ENCODE measurements at places on chromosomes 1 and 21.

GRCh38 chr1:117339866-117340700 is 27.2 kb upstream of the MAN1A2 start:
- DNase-seq: no peak
- H3K27ac ChIP-seq: no peak overlapping the region
- H3K4me3 ChIP-seq: no peak overlapping the region
- H3K4me1 ChIP-seq: no peaks in the 10 kb centered on the region

DNA sequence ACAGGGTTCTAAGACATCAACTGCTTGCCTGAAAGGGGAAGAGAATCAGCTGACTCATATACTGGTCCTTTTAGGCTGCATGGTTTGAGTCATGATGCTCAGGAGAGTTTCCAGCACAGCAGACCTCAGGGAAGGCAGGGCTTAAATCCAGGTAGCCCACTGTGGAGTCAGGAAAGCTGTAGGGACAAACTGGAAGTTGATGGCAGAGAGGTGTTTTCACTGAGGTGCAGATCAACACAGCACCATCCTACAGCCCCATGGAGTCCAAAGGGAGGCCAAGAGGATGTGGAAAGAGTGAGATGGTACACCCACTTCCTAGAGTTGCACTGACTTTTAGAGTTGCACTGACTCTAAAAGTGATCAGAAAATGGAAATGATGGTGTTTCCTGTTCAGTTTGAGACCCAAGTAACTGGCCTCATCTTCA is 252.4 kb upstream of the DUSP10 start:
- no peak for DNase-seq
- no peak overlapping the region for H3K4me3 ChIP-seq
- H3K4me1 ChIP-seq: no peaks in the 10 kb centered on the region
- no peak overlapping the region for H3K27ac ChIP-seq

GRCh38 chr1:89953131-89953626 is 41.7 kb upstream of the ZNF326 start:
- H3K36me3 ChIP-seq: no peaks in the 10 kb centered on the region
- DNase-seq: peak; percentile 52
- no peak overlapping the region for H3K27ac ChIP-seq
- no peak overlapping the region for H3K4me3 ChIP-seq
- H3K4me1 ChIP-seq: peaks cover 4% of the 10 kb centered on the region

- H3K4me1 ChIP-seq: no peaks in the 10 kb centered on the region
- no peak overlapping the region for H3K4me3 ChIP-seq
- H3K27ac ChIP-seq: no peak overlapping the region
- H3K36me3 ChIP-seq: no peaks in the 10 kb centered on the region
- DNase-seq: no peak
Measured at GRCh38 chr21:37166733-37167132, 93.7 kb downstream of the TTC3 start.

- no peaks in the 10 kb centered on the region for H3K36me3 ChIP-seq
- H3K4me3 ChIP-seq: no peak overlapping the region
- H3K27me3 ChIP-seq: no peaks in the 10 kb centered on the region
Measured at GRCh38 chr1:44684525-44684924, 10.0 kb downstream of the ARMH1 start.

GRCh38 chr1:243539636-243540035 is 283.8 kb downstream of the SDCCAG8 start:
- H3K4me3 ChIP-seq: no peak overlapping the region
- H3K27ac ChIP-seq: no peak overlapping the region
- H3K36me3 ChIP-seq: no peaks in the 10 kb centered on the region
- no peak for DNase-seq

DNA sequence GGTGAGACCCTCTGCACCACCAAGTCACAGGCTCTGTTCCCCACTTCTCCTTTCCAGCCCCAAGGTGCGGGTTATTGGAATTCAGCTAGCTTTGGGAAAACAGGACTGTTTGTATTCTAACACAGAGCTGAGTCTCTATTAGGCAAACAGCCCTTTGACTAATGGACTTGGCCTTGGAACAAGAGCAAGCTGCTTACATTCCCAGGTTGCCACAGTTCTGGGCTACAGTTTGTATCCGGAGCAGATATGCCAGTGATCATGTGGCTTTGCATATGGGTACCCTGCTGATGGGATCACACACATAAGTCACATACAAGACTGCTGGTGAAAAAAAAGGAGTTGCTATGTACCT is 110.5 kb upstream of the COA6 start:
- H3K4me3 ChIP-seq: no peak overlapping the region
- no peak for DNase-seq
- no peaks in the 10 kb centered on the region for H3K27me3 ChIP-seq
- H3K4me1 ChIP-seq: no peaks in the 10 kb centered on the region

- peaks cover 16% of the 10 kb centered on the region for H3K4me1 ChIP-seq
- H3K4me3 ChIP-seq: no peak overlapping the region
- no peak overlapping the region for H3K27ac ChIP-seq
- no peaks in the 10 kb centered on the region for H3K36me3 ChIP-seq
- H3K27me3 ChIP-seq: no peaks in the 10 kb centered on the region
- no peak for DNase-seq
Measured at GRCh38 chr1:24966724-24967346, 36.8 kb upstream of the RUNX3 start.

DNA sequence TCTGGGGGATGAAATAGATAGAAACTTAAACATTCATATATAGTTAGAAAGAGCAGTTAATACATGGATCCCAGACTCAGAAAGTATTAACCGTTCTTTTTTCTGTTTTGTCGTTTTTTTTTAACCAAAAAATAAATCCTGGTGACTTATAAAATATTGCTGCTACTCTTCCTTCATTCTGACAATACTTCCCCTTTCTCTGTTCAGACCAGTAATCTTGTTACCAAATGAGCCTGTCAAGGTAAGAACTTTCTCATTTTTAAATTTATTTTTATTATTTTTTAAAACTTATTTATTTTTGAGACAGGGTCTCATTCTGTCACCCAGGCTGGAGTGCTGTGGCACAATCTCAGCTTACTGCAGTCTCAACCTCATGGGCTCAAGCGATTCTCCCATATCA is 13.7 kb downstream of the PTPN22 start:
- H3K4me3 ChIP-seq: no peak overlapping the region
- no peaks in the 10 kb centered on the region for H3K36me3 ChIP-seq
- H3K27ac ChIP-seq: no peak overlapping the region
- H3K27me3 ChIP-seq: no peaks in the 10 kb centered on the region
- H3K4me1 ChIP-seq: no peaks in the 10 kb centered on the region

GRCh38 chr1:222275729-222276465 is 272.0 kb downstream of the HHIPL2 start:
- no peak overlapping the region for H3K4me3 ChIP-seq
- H3K27ac ChIP-seq: no peak overlapping the region
- no peaks in the 10 kb centered on the region for H3K27me3 ChIP-seq
- no peak for DNase-seq
- no peaks in the 10 kb centered on the region for H3K4me1 ChIP-seq
- H3K36me3 ChIP-seq: no peaks in the 10 kb centered on the region

GRCh38 chr1:197519741-197520334 is 251.8 kb downstream of the CRB1 start:
- no peak overlapping the region for H3K4me3 ChIP-seq
- no peak overlapping the region for H3K27ac ChIP-seq
- no peaks in the 10 kb centered on the region for H3K27me3 ChIP-seq
- no peak for DNase-seq

GRCh38 chr1:20589331-20590278 is 708 bp downstream of the CDA start:
- H3K4me1 ChIP-seq: peaks cover 9% of the 10 kb centered on the region
- H3K4me3 ChIP-seq: peak overlapping the region; percentile 30

GRCh38 chr1:101918277-101918676 is 78.4 kb downstream of the OLFM3 start:
- DNase-seq: no peak
- no peaks in the 10 kb centered on the region for H3K4me1 ChIP-seq
- H3K27me3 ChIP-seq: no peaks in the 10 kb centered on the region
- H3K36me3 ChIP-seq: no peaks in the 10 kb centered on the region

- no peak for DNase-seq
- H3K4me3 ChIP-seq: no peak overlapping the region
- no peak overlapping the region for H3K27ac ChIP-seq
Measured at GRCh38 chr1:166083887-166084286, 82.9 kb downstream of the FAM78B start.

- H3K4me3 ChIP-seq: no peak overlapping the region
- H3K27ac ChIP-seq: no peak overlapping the region
- H3K36me3 ChIP-seq: no peaks in the 10 kb centered on the region
- H3K27me3 ChIP-seq: no peaks in the 10 kb centered on the region
- DNase-seq: no peak
Measured at GRCh38 chr1:162400790-162401355, 11.1 kb downstream of the SH2D1B start.

DNA sequence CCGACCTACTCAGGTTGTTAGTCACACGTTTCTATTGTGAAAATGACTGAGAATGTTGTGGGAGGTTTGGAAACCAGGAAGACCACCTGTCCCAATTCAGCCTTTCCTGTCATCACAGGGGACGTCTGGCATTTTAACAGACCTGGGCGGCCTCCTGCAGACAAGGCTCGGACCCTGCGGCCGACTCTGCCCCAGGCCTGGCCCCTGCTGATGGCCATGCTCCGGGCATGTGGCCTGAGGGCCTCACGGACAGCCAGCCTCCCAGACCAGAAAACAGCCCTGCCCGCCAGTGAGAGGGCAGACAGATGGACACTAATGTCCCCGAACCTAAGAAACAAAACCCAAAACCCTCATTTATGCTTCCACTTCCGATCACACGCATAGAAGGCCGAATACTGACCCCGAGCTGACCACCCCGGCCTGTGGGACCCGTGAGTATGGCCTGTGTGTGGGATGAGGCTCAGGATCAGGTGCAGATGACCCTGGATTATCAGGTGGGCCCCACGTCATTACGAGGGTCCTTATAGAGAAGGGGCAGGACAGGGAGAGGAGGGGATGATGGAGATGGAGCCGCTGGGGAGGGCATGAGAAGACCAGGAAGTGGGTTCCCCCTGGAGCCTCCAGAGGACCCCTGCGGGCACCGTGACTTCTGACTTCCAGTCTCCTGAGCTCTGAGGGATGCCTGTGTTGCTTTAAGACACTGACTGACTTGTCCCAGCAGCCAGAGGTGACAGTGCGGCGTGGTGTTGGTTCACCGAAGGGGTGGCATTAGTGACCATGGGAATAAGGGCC is 9.6 kb downstream of the COL18A1 start:
- H3K27me3 ChIP-seq: no peaks in the 10 kb centered on the region
- peaks cover 31% of the 10 kb centered on the region for H3K4me1 ChIP-seq
- H3K36me3 ChIP-seq: no peaks in the 10 kb centered on the region

- H3K4me1 ChIP-seq: no peaks in the 10 kb centered on the region
- H3K27me3 ChIP-seq: no peaks in the 10 kb centered on the region
- no peak for DNase-seq
- H3K4me3 ChIP-seq: no peak overlapping the region
- H3K27ac ChIP-seq: no peak overlapping the region
Measured at GRCh38 chr21:45514311-45515021, 27.8 kb downstream of the SLC19A1 start.

- no peak overlapping the region for H3K4me3 ChIP-seq
- H3K27me3 ChIP-seq: no peaks in the 10 kb centered on the region
- H3K4me1 ChIP-seq: no peaks in the 10 kb centered on the region
- H3K27ac ChIP-seq: no peak overlapping the region
- no peak for DNase-seq
- no peaks in the 10 kb centered on the region for H3K36me3 ChIP-seq
Measured at GRCh38 chr21:18174370-18174769, 70.3 kb upstream of the CHODL start.

GRCh38 chr1:78650114-78650660 is 556 bp downstream of the IFI44 start:
- H3K4me3 ChIP-seq: no peak overlapping the region
- no peaks in the 10 kb centered on the region for H3K4me1 ChIP-seq
- DNase-seq: no peak

- H3K27me3 ChIP-seq: no peaks in the 10 kb centered on the region
- H3K27ac ChIP-seq: no peak overlapping the region
- H3K4me3 ChIP-seq: no peak overlapping the region
- no peak for DNase-seq
- H3K36me3 ChIP-seq: no peaks in the 10 kb centered on the region
Measured at GRCh38 chr1:65119951-65120350, 28.1 kb upstream of the AK4 start.

DNA sequence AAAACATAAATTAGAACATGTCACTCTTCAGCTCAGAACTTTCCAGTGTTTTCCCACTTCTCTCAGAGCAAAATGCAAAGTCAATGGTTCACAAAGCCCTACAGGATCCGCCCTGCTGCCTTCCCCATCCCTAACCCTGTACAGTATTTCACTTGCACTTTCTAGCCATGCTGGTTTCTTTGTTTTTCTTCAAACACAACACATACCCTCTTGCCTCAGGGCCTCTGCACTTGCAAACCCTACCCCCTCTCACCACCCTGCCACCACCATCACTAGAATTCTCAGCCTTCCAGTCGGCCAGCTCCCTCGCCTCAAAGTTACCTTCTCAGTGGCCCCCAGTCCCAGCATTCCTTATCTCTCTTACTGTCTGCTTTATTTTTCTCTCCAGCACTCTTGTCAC is 17.6 kb downstream of the TEX35 start:
- H3K4me3 ChIP-seq: no peak overlapping the region
- H3K27me3 ChIP-seq: no peaks in the 10 kb centered on the region
- DNase-seq: no peak
- H3K36me3 ChIP-seq: no peaks in the 10 kb centered on the region
- no peak overlapping the region for H3K27ac ChIP-seq
- H3K4me1 ChIP-seq: 0 out of 2 replicates have a peak, but pooled peaks cover 2% of the 10 kb centered on the region

- H3K4me1 ChIP-seq: no peaks in the 10 kb centered on the region
- H3K4me3 ChIP-seq: peak overlapping the region; percentile 29
- H3K36me3 ChIP-seq: no peaks in the 10 kb centered on the region
- H3K27me3 ChIP-seq: peaks cover 86% of the 10 kb centered on the region
Measured at GRCh38 chr1:92480200-92480812, 6.4 kb downstream of the GFI1 start.

DNA sequence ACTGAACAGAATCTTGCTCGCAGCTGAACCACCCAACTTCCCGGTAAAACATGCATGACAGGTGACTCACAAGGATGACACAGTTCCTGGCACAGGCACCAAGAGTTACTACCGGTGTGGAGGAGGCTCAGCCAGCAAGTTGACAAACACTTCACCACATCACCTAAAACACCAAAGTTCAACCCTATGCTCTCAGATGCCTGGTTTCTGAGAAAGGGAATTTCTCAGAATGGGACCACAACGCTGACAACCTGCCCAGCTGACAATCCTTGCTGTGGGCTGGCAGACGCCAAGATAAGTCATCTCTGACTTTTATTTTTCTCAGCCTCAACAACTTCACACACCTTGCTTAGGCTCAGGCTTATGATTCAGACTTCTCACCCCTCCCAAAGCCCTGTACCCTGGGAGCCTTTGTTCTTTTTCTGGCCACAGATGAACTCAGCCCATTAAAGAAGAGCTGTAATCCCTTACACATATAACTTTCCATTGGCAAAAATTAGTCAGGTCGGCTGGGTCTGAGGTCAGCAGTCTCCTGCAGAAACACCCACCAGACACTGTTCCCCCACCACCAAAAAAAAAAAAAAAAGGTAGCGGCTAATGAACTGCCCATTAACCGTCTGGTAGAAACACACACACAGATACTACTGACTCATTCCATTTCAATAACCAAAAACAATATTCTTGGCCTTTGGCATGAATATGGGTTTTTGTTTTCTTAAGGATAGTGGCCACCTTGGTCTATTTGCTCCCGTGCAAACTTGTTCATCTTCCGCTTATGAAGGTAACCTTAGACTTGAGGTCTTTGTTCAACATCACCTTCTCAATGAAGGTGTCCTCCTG is 10.8 kb upstream of the TIAM1 start:
- H3K4me3 ChIP-seq: no peak overlapping the region
- DNase-seq: no peak
- H3K36me3 ChIP-seq: no peaks in the 10 kb centered on the region
- H3K4me1 ChIP-seq: no peaks in the 10 kb centered on the region
- H3K27ac ChIP-seq: no peak overlapping the region

- no peak overlapping the region for H3K4me3 ChIP-seq
- no peaks in the 10 kb centered on the region for H3K36me3 ChIP-seq
- no peak overlapping the region for H3K27ac ChIP-seq
- DNase-seq: no peak
- H3K4me1 ChIP-seq: no peaks in the 10 kb centered on the region
Measured at GRCh38 chr1:97505289-97505688, 415.5 kb downstream of the DPYD start.

Data from H1 (cell line).